ENCODE measurements at places on chromosomes 2 and 18. TPM values are rescaled to one million over a fixed set of nuclear protein-coding genes. Genes with fewer than 3 reads are reported as not detected.

DNA sequence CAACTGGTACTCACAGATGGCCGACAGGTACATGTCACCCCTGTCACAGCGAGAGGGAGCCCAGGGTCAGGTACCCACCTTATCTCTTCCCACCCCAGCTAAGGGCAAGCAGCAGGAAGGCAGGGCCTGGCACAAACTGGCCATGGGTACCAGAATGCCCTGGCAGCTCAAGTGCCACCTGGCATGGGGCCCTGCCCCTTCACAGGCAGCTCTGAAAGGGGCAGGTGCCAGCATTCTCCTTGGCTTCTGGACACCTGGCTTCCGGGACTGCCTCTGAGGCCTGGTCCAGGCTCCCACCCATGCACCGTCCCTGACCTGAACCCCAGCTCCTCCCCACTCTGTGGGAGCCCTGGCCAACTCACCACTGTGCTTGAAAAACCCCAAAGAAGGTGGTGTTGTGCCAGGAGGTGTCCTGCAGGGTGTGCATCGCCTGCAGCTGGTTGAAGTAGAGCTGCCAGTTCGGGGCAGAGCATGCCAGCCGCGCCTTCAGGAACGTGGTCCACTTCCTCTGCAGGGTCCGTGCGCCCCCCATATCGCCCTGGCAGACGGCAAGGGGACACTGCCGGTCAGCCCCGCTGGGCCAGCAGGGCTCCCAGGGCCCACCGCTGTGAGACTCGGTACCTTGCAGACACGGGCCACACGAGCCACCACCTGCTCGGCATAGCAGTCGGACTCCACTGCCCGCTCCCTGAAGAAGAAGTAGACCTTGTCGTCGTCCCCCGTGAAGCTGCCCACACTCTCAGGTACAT is 5.4 kb downstream of the SEMA4C start:
- DNase-seq, result no peak
- H3K4me1 ChIP-seq, result no peaks in the 10 kb centered on the region
- H3K27me3 ChIP-seq, result no peaks in the 10 kb centered on the region
- H3K36me3 ChIP-seq, result peaks cover 50% of the 10 kb centered on the region
- H3K27ac ChIP-seq, result no peak overlapping the region

DNA sequence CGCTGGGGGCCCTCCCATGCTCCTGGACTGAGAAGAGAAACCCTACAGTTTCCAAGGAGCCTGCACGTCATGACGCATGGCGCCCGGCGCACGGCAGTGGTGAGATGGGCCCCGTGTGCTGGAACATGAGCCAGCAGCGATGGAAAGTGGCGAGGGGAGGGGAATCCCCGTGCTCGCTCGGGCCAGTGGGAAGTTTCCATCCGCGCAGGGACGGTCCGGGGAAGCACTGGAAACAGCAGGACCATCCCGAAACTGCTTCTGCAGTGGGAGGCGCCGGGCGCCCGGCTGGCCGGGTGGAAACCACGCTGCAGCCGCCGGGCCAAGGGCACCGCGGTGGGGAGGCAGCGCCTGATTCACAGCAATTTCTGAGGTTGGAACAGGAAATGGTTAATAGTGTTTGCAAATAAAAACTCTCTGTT is 4.9 kb upstream of the PDCD1 start:
- H3K27me3 ChIP-seq, result no peaks in the 10 kb centered on the region
- H3K36me3 ChIP-seq, result no peaks in the 10 kb centered on the region
- H3K4me1 ChIP-seq, result no peaks in the 10 kb centered on the region
- DNase-seq, result no peak

GRCh38 chr2:179255129-179255528 is 9.5 kb downstream of the SESTD1 start:
- no peaks in the 10 kb centered on the region for H3K36me3 ChIP-seq
- DNase-seq, result no peak
- no peaks in the 10 kb centered on the region for H3K27me3 ChIP-seq
- no peak overlapping the region for H3K27ac ChIP-seq
- no peak overlapping the region for H3K4me3 ChIP-seq

- no peaks in the 10 kb centered on the region for H3K36me3 ChIP-seq
- no peaks in the 10 kb centered on the region for H3K27me3 ChIP-seq
- no peak for DNase-seq
- H3K4me1 ChIP-seq, result no peaks in the 10 kb centered on the region
These were observed 1467.7 kb upstream of the CELF4 start for GRCh38 chr18:39033312-39033711.

DNA sequence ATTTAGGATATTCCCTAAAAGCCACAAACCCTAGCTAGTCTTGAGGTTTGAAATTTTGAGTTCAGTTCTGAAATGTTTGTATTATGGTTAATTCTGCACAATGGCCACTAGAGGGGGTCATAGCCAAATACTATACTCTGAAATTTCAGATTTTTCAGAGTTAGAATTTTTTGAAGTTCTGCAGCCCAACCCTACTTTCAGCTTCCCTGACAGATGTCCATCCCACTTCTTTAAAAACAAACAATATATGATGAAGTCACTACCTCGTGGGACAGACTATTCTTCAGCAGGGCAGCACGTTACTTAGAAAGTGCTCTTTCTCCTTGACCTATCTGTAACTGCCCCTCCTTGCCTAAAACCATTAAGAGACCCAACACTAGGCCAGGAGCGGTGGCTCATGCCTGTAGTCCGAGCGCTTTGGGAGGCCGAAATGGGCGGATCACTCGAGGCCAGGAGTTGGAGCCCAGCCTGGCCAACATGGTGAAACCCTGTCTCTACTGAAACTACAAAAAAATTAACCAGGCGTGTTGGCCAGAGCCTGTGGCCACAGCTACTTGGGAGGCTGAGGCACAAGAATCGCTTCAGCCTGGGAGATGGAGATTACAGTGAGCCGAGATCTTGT is 48.2 kb upstream of the PAPOLG start:
- H3K36me3 ChIP-seq, result no peaks in the 10 kb centered on the region
- H3K27me3 ChIP-seq, result no peaks in the 10 kb centered on the region
- no peak overlapping the region for H3K4me3 ChIP-seq
- H3K27ac ChIP-seq, result no peak overlapping the region
- peak; percentile 55 for DNase-seq

DNA sequence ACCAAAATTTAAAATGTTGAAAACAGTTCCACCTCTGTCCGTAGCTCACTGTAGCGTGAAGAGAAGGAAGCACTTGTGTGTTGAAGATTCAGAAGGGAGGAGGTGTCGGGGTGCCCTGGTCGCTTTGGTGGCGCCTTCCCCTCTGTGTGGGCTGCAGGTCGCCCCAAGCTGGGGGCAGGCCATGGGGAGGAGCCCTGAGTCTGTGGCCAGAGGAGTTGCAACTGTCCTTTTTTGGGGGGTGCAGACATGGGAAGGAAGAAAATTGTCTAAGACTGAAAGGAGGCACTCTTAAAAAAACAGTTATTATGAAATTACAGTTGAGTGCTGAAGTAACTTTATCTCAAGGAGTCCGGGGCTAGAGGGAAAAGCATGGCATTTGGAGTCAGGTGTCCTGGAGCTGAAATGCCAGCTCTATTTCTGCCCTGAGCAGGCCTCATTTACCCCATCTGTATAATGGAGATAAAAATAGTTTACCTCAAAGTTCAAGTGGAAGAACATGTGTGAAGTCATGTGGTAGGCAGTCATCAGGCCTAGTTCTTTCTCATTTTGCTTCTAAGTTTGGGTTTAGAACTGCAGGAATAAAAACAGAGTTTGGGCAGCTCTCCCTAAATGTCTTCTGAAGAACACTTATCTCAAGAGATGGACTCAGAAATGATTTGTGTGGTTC is 82.1 kb downstream of the RNF144A start:
- H3K36me3 ChIP-seq, result no peaks in the 10 kb centered on the region
- H3K27me3 ChIP-seq, result no peaks in the 10 kb centered on the region
- no peaks in the 10 kb centered on the region for H3K4me1 ChIP-seq
- H3K4me3 ChIP-seq, result no peak overlapping the region
- DNase-seq, result no peak

SEMA4C gene
- 53.6 TPM for total RNA-seq

GRCh38 chr2:69168144-69168813 is 155.3 kb downstream of the ANTXR1 start:
- H3K36me3 ChIP-seq, result no peaks in the 10 kb centered on the region
- H3K4me1 ChIP-seq, result peaks cover 20% of the 10 kb centered on the region
- no peak for DNase-seq
- no peak overlapping the region for H3K4me3 ChIP-seq
- H3K27me3 ChIP-seq, result no peaks in the 10 kb centered on the region

CXCR1 gene
- total RNA-seq, result not detected

CABYR gene
- 0.99 TPM for total RNA-seq

Measured in cardiac muscle cell (in vitro differentiated cells and primary cell).